ENCODE measurements at places on chromosomes 5 and 9.

GRCh38 chr9:112310826-112311225 is 22.6 kb downstream of the PTBP3 start:
- no peak for DNase-seq

DNA sequence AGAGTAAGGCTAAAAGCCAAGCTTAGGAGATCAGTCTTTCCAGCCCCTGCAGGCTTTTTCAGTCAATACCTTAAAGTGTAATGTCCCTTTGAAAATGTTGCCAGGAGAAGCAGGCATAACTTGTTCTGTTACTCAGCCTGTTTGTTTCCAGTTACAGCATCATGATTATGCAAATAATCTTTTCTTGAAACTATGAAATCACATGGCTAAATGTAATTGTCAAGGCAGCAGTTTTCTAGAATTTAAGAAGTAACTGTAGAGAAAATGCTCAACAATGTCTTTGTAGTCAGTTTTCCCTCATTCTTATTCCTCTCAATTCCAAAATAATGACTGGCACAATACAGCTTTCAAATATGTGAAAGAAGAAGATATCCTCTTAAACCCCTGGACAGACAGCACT is 1.9 kb upstream of the GPR107 start:
- no peak for DNase-seq

- DNase-seq = no peak
Measured at GRCh38 chr9:92545002-92545510, 9.3 kb upstream of the ECM2 start.

DNA sequence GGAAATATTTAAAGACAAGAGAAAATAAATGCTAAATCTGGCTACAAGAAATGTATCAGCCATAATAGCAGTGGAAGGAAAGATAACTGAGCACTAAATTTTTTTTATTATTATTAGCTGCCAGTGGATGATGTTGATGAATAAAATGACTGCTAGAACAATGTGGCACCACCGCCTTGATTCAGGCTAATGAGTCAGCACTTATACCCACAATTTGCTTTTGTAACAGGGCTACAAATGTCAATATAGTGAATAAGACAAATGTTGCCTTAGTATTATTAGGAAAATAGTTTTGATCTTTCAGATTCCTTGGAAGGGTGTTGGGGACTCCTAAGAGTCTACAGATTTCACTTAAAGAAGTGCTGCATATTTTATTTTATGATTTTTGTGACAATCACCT is 555.2 kb upstream of the GRAMD2B start:
- no peak for DNase-seq

- DNase-seq = no peak
Measured at GRCh38 chr5:62082370-62082801, 223.6 kb upstream of the KIF2A start.

GRCh38 chr5:143573568-143574170 is 170.2 kb upstream of the NR3C1 start:
- DNase-seq = no peak

DNA sequence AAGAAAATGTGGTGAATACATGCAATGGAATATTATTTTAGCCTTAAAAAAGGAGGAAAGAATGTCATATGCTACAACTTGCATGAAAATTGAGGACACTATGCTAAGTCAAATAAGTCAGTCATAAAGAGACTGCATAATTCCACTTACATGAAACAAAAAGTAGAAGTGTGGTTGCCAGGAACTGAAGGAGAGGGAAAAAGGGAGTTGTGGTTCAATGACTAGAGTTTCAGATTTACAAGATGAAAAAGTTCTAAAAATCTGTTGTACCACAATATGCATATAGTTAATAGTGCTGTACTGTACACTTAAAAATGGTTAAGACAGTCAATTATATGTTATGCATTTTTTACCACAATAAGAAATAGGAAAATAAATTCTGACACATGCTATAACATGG is 95.4 kb downstream of the SLC44A1 start:
- no peak for DNase-seq

- DNase-seq = no peak
Measured at GRCh38 chr5:177311392-177311722, 341 bp downstream of the MXD3 start.

DNA sequence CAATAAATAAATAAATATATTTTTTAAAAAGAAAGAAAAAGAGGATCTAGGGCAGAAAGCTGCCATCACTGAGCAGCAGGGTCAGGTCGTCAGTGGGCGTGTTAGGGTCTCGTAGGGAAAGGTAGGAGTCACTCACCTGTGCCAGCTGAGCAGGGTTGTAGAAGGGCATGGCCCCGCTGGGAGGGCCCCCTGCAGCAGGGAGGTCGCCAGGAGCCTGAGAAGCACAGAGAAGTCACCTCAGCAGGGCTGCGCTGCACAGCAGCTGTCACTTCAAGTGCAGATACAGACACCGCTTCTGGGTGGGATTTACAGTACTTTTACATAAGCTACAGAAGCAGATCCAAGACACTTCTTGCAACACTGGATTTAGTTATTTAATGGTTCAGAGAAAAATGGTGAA is 4.0 kb upstream of the INPP5E start:
- no peak for DNase-seq

DNA sequence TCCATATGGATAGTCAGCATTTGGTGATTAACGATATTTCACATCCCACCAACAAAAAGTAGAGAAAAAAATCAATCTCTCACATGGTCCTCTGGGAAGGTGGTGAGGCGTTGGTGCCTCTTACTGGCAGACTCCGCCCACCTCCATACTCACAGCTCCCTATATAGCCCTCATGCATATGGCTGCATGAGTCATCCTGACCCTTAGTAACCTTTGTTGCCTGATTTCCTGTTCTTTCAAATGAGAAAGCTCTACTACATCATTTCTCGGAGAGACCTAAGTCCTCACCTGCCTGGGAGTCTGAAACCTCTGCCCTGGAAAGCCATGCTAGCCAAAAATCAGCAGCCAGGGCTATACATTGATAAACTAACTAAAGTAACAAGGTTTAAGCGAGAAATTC is 33.3 kb upstream of the ABCA1 start:
- no peak for DNase-seq

DNA sequence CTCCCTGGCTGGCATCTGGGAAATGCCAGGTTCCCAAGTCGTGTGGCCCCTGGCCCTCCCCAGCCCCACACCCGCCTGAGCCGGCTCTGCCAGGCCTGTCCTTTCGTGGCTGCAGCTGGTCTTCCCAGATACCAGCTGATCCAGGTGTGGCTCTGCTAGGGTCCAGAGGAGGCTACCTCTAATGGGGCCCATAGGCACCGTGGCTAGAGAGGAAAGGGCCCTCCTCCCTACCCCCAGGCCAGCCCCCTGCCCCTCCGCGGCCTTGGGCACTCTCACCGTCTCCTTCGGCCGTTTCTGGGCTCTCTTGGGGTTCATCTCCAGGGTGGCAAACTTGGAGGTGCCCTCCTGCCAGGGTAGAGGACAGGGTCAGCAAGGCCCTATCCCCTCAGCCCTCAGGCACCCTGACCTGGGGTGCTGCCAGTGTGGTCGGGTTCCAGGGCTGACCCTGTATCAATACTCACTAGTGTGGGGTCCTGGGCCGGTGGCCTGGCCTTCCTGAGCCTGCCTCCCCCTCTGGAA is 17.0 kb downstream of the RALGDS start:
- no peak for DNase-seq

- DNase-seq = no peak
Measured at GRCh38 chr9:123834889-123835562, 94.9 kb downstream of the DENND1A start.

- no peak for DNase-seq
Measured at GRCh38 chr9:73210886-73211666, 59.4 kb downstream of the ANXA1 start.

DNA sequence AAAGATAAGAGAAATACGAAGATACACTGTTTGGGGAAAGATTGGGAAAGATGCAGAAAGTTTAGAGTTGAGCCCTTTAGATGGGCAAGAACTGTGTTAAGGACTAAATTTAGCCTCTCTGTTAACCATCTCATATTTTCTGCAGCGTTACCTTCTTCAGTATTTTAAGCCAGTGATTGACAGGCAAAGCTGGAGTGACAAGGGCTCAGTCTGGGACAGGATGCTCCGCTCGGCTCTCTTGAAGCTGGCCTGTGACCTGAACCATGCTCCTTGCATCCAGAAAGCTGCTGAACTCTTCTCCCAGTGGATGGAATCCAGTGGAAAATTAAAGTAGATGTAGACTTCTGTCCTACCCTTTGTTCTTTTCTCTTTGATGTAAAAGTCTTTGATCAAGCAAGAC is 26.4 kb upstream of the LNPEP start:
- no peak for DNase-seq

GRCh38 chr5:55081541-55081940 is 20.9 kb upstream of the GZMA start:
- DNase-seq = no peak

GRCh38 chr5:178586396-178586795 is 3.8 kb downstream of the COL23A1 start:
- DNase-seq = no peak

- no peak for DNase-seq
Measured at GRCh38 chr9:92312887-92313623, 12.1 kb downstream of the NOL8 start.

GRCh38 chr9:70324963-70325362 is 66.2 kb downstream of the SMC5 start:
- DNase-seq = no peak

- DNase-seq = no peak
Measured at GRCh38 chr9:6686396-6686795, 40.9 kb upstream of the GLDC start.

- no peak for DNase-seq
Measured at GRCh38 chr5:108681079-108681921, 66.4 kb upstream of the FER start.

- DNase-seq = no peak
Measured at GRCh38 chr5:139299486-139299885, 5.9 kb downstream of the MATR3 start.

DNA sequence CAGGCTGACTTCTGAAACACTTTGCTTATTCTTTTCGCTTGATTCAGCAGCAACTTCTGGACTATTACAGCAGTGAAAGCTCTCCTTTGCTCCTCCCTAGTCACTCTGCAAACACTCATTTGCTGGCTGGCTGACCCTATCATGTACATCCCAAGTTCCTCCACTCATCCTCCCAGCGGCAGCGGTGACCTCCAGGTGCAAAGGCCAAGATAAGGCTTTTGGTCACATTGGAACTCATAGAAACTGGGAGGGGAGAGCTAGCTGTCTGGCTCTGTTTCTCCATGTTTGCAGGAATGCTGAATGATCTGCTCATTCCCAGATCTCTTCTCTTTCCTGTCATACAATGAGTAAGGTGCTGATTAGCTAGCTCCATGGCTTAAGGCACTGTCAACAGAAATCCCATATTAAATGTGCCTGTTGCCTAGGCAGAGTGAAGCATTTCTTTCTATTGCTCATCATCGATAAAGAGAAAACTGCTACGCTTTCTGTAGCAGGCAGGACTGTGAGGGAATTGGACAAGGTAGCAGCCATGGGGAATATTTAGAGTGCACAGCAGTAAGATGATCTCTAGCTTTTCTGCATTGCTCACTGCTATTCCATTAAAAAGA is 250.5 kb upstream of the PDE4D start:
- no peak for DNase-seq

DNA sequence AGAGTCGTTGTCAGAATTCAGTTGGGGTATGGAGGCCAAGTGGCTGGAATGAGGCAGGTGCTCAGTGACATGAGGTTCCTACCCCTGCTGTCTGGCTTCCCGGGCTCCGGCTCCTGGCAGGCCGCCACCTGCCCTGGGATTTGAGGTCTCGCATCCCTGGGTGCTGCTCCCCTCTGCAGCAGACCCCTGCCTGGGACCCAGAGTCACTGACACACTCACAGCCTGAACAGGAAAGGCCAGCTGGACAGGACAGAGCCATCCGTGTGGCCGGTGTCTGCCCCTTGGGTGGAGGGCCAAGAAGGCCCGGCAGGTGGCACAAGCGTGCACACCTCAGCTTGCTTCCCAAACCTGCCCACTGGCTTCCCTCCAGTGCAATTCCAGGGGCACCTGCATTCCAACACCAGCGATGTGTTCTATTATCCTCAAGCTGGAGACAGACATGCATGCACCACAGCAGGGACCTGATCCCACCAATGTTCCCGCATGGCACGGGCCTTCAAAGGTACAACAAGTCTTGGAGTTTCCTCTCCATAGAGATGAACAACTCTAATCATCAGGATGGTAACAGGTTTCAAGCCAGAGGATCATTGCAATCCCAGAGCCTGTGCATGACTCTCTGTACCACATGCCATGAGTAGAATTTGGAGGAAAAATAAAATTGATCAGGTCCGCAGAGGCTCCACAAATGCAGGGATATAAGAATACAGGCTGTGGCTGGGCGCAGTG is 45.6 kb upstream of the RNF130 start:
- no peak for DNase-seq

DNA sequence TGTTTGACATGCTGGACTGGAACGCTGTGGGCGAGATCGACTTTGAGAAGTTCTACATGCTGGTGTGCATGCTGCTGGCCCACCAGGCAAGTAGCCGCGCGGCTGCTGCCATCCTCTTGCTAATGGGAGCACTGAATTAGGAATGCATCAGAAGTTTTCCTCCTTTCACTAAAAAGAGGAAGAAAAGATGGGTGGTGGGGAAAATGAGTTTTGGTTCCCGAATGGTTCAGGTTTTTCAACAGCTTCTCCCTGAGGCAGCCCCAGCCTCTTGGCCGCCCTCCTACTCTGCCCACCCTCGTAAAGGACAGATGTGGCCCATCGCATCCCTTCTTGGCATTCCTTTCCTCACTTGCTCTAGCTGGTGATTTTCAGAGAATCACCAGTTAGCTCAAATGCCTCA is 5.5 kb downstream of the EFCAB9 start:
- DNase-seq = no peak

DNA sequence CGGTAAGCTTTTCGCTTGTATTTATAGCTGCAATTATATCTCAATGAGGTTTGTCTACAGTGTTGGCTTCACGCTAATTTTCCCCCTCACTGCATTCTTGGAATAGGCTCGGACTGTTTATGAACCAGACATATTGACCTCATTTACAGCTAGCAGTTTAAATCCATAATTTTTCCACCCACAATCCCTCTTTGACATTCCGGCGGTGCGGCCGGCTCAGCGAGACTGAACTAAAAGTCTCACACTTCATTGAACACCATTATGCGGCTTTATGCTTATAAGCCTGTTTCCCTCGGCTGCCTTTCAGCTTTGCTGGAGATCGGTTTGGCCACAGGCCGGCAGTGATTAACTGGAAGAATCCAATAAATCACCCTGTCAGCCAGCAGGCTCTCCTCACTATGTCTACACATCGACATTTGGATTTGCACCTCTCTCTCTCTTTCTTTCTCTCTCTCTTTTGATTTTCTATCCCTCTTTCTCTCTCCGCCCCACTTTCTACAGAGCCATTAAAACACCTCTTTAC is 315.0 kb upstream of the TLE4 start:
- DNase-seq = no peak

DNA sequence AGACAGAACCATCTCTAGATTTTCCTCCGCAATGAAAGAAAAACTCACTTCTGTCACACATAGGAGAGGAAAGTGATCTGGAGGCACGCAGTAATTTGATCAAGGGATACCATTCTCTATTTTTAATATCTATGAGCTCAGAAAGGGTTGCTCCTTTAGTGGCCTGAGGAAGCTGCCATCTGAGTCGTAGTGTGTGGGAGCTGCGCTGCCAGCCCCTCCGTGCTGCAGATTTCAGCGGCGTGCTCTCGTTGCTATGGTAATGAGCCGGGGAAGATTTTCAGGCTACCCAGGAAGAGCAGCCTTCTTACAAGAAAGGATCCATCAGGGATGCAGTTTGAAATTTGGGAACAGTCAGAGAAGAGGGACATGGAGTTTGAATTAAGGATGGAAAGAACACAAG is 17.1 kb upstream of the GOLM1 start:
- no peak for DNase-seq
